Activated CD4-positive, CD25-positive, alpha-beta regulatory T cell treated with anti-CD3 and anti-CD28 coated beads, Interleukin-2, amount 50 U/mL, for 72 hours (primary cell): ENCODE measurements at places on chromosomes 2 and 18.
A peak's percentile ranks its signal among the peaks of the same experiment; 100 is the strongest.

DNA sequence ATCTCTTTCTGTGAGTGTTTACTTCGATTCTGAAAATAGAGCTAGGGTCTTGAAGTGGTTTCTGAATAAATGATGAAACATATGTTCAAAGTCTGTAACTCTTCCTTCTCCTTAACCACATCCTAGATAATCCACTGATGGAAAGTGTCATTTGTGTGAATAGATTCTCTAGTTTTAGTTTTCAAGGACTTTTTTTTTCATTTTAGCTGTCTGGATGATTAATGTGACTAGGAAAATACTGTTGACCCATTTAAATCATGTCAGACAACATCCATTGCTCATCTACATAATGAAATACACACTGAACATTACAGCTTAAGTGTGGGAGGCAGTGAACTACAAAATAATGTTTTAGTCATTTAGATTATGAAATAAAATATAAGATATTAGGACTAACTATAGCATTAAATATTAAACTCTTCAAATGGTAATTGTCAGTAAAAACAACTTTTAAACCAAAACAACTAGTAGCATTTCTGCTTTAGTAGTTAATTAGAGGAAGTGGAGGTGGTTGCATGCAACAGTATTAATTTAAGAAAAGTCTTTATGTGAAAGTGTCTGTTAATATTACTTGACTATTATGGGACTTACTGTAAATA lies 39.1 kb upstream of the DLX1 start:
- DNase-seq: no peak

- DNase-seq: no peak
Observed at GRCh38 chr2:156006721-156007618, 325.6 kb downstream of the NR4A2 start.

GRCh38 chr2:71796174-71796593 lies 342.8 kb downstream of the DYSF start:
- DNase-seq: no peak

GRCh38 chr2:168560817-168561499 lies 104.9 kb downstream of the CERS6 start:
- DNase-seq: no peak

DNA sequence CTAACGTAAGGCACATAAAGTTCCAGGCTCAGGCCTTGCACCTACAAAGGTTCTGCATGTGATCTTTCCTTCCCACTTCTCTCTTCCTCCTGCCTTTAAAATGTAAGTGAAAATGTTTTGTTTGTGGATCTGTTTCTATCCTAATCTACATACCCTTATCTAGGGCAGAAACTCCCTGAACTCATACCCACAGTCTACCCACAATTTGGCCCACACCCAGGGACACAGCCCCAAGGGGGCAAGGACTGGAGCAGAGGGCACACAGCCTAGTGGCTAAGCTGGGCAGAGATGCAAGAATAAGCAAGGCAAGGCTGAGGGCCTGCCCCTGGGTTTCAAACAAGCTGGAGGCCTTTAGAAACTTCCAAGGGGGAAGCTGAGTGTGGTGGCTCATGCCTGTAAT lies 71.0 kb downstream of the HS1BP3 start:
- DNase-seq: no peak

- no peak for DNase-seq
Observed at GRCh38 chr2:143607231-143608062, 478.2 kb downstream of the ARHGAP15 start.

DNA sequence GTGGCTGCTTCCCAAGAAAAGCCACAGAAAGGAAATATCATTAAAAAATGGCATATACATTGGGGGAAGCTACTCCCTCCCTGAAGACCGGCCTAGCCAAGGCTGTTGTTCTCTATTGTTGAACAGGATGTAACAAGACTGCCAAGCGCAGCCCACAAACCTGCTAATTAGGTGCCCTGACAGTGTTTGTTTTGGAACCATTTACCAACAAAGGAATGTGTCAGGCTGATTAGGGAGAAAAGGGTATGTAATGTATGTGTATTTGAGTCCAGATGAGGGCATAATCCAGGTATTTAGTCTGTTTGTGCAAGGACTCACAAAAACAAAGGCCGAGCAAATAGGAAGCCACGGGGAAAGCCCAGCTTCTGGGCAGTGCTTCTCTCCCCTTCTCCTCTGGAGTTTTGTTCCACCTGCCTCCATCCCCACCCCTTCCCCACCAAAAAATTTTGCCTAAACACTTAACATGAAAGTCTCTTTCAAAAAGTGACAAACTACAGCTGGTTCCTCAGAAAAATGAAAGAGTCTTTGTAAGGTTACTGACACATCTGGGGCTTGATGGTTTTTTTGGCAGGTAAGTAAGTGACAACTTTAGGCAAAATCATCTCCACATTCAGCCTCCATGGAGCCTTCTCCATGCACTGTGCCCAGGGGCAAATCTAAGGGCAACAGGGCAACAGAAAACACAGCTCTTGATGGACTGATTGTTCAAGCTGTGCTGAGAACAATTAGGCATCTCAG lies 78.3 kb upstream of the FZD5 start:
- no peak for DNase-seq

DNA sequence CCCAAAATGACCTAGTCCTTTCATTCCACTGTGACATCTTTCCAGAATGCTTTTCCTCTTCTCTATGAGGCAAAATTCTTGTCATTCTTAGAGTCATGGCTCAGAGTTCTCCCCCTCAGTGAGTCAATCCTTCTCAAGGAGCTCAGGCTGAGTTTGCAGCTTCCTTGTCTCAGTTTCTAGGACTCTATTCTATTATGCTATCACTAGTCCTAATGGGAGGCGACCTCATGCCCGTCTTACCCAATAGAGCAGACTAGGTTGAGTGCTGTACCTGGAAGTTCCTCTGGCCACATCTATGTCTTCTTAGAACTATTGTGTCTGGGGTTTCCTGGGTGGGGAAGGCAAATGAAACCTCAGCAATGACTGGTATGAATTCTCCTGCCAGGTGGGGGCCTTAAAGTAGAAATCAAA lies 51.5 kb downstream of the HAUS1 start:
- DNase-seq: peak; percentile 37

DNA sequence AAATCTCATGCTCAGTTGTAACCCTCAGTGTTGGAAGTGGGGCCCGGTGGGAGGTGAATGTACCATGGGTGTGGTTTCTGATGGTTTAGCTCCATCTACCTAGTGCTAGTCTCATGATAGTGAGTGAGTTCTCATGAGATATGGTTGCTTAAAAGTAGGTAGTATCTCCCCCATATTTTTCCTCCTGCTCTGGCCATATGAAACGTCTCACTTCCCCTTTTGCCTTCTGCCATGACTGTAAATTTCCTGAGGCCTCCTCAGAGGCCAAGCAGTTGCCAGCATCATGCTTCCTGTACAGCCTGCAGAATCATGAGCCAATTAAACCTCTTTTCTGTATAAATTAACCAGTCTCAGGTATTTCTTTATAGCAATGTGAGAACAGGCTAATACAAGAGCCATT lies 62.8 kb upstream of the RNF152 start:
- DNase-seq: no peak

GRCh38 chr18:58386780-58387179 lies 242.1 kb downstream of the ALPK2 start:
- DNase-seq: no peak

DNA sequence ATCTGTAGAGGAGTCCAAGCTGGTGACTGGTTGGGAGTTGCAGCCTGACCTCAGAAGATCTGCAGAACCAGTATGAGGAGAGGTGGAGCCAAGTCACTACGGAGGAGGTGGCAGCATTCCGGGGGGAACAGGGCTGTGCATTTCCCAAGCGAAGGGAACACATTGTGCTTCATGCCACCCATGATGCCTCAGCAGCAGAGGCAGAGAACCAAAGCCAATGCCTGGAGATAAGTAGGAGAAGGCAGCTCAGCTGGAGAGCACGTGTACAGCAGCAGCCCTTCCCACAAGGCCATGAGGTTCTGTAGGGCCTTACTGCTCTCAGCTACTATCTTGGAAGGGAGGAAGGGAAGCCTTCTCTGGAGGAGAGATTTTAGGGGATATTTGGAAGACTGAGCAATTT lies 67.2 kb upstream of the LRPPRC start:
- no peak for DNase-seq

- no peak for DNase-seq
Observed at GRCh38 chr2:47751856-47752414, 31.0 kb upstream of the MSH6 start.

DNA sequence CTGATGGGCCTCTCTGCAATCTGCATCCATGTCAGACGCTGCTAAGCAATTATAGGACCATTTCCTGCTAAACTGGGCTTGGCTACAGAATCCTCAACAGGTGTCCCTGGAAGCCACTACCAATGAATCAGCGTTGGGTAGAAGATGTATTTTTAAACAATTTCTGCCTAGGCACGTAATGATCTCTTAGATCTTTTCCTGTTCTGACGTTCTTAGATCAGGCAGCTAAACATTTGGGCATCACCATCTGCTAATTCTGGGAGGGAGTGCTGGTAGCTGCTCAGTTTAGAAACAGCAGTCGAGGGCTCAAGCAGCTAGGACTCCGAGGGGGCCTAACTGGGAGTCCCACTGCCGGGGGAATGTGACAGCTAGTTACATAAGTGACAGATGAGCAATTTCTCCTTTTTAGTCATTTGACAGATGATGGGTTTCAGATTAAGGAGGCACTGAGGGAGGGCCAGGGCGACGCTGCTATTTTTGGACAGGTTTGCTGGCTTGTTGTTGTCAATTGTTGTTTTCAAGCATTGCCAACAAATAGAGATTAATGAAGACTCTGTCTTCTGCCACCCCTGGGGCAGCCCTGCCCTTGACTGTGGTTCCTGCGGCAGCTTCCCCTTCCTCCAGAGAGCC lies 92.7 kb downstream of the MRO start:
- no peak for DNase-seq

GRCh38 chr2:113891265-113891959 lies 1.5 kb downstream of the ACTR3 start:
- no peak for DNase-seq

DNA sequence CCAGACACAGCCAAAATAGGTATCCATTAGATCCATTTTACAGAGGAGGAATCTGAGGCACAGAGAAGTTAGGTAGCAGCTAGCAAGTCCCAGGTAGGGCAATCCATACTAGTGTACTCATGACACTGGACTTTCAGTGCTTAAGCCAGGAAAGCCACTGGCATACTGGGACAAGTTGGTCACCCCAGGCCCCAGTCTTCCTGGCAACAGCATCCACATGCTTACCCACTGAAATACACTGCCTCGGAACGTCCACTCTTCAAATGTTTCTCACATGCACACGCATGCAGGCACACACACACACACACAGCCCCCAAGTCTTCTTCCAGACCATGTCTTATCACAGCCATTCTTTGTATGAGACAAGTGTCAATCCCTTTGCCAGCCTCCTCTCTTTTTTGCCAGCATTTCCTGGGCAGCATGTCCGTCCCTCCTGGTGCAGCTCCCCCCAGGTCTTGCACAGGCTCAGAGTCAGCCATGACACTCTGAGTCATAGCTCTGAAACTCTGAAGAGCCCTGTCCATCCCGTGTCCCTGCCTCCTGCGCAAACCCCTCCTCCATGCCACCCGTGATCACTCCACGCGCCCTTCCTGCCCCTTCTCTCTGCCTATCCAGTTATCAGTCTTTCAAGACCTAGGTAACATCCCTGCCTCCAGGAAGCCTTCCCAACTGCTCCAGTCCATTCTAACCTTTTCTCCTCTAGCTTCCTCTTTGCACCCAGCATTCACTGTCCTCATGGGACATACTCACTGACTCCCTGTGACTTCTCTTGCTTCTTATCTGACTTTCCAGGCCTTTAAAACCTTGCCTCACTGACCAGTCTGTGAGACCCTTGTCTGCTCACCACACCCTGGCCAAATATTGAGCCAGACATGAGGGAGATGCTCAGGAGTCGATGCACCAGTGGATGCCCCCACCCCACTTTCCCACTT lies 10.9 kb upstream of the TEX261 start:
- DNase-seq: no peak

- DNase-seq: no peak
Observed at GRCh38 chr18:44998360-44998759, 317.7 kb downstream of the SETBP1 start.

DNA sequence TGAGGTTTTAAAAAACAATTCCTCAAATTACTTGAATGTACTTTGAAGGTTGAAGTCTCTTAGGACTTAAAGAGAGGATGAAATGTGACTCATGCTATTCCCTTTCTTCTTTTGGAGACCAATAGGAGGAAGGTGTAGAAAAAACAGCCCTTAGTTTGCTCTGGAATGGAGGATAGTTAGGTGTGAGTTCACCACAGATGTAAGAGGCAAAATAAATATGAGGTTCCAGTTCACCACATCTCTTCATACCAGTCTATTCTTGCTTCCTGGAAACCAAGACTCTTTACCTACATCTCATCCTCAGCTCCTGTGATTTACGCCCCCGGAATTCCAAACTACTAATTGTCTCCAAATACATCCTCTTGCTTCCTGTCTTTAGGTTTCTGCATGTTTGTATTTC lies 77.5 kb upstream of the TTC21B start:
- DNase-seq: no peak

GRCh38 chr2:12175323-12175722 lies 428.9 kb downstream of the LPIN1 start:
- DNase-seq: no peak

DNA sequence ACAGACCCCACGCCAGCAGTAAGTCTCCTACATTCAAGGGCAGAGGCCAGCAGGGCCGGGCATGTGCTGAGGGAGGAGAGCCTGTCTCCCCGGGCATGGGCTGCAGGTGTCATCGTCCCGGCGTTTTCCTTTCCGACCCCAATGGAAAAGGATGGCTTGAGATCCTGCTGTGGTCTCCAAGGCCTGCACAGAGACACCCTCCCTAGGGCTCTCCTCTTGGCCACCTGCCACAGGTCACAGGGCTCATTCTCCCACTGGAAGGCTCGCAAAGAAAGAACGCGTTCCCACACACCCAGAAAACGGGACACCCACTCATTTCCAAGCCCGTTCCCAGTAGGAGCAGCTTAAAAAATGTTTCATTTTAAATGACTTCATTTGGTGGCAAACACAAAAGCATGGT lies 41.0 kb downstream of the DIPK1C start:
- DNase-seq: no peak

- no peak for DNase-seq
Observed at GRCh38 chr2:196725882-196726281, 73.6 kb downstream of the GTF3C3 start.

- peak; percentile 87 for DNase-seq
Observed at GRCh38 chr2:70984576-70985282, 6.3 kb downstream of the ANKRD53 start.

DNA sequence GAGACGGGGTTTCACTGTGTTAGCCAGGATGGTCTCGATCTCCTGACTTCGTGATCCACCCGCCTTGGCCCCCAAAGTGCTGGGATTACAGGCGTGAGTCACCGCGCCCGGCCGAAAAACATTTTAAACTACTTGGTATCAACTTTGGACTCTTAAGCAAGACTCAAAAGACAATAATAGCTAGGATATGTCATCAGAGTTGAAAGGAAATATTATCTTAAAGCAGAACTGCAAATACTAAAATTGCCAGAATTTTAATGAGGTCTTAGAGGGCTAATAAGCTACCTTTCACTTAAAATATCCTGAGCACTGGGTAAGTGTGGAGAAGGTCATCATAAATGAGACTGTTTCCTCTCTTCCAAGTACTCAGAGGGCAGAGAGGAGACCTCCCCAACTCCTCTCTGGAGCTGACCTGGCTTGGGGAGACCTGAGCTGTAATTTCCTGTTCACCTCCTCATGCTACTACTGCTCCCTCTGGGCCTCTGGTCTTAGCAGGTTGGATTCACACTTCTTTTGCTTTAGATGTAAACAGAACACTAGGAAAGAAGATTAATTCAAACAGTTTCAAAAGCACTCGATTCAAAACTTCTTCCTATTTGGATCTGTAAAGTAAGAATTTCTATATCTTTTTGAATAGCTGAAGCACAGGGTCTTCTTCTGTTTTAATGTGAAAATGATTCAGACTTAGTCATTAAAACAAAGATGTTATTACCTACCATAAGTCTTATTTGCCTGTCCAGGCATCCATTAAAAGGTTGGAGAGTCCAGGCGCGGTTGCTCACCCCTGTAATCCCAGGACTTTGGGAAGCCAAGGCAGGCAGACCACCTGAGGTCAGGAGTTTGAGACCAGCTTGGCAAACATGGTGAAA lies 16.5 kb downstream of the CNRIP1 start:
- no peak for DNase-seq
